GM19239 (cell line): ENCODE measurements at places on chromosomes 5 and 9.

GRCh38 chr9:14323083-14323971, 9.4 kb upstream of the NFIB start:
- no peak for DNase-seq

DNA sequence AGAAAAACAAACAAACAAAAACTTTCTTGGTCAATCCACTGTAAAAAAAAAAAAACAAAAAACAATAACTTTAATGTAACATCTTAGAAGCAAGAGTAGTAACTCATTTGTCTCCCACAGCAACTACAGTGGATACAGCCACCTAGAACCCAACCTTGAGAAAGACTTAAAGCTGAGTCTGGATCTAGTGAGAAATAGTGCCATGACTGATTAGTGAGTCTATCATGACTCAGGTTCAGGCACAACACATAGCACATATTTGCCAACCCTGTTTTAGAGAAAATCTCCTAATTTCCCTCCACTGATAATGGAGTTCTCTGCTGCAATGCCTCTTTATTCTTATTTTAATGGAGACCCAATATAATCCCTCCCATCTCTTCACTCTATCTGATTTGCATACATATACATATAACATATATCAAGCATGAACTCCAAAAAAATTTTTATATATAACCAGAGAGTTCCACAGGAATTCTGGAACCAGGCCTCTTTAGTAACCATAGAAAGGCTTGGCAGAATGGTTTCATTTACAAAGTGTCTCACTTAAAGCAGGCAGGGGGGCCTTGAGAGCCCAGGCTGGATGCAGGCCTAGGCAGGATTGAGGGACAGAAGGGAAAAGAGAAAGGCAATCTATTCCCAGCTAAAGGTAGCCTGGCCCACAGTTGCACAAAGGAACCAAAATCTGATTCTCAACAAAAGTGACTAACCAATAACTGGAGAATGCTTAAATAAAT, 11.9 kb upstream of the NR4A3 start:
- no peak for DNase-seq

GRCh38 chr5:72954389-72954788, 1.5 kb upstream of the FCHO2 start:
- no peak for DNase-seq

GRCh38 chr5:147669169-147669869, 113.2 kb downstream of the JAKMIP2 start:
- DNase-seq, result no peak

- no peak for DNase-seq
Observed at GRCh38 chr9:138050472-138051330, 173.1 kb downstream of the CACNA1B start.

GRCh38 chr9:117739206-117739605, 35.0 kb downstream of the TLR4 start:
- DNase-seq, result no peak

- DNase-seq, result no peak
Observed at GRCh38 chr5:56803025-56803424, 12.3 kb upstream of the MAP3K1 start.

DNA sequence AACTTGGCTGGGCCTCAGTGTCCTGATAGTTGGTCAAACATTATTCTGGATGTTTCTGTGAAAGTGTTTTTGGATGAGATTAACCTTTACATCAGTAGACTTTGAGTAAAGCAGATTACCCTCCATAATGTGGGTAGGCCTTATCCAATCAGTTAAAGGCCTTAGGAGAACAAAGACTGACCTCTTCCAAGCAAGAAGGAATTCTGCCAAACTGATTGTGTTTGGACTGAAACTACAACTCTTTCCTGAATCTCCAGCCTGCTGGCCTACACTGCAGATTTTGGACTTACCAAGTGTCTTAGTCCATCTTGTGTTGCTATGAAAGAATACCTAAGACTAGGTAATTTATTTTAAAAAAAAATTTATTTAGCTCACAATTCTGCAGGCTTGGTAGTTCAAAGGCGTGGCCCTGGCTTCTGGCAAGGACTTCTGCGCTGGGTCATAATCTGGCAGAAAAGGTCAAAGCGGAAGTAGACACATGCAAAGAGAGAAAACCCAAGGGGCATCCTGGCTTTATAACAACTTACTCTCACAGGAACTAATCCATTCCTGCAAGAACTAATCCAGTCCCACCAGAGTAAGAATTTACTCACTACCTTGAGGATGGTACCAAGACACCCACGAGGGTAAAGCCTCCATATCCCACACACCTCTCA, 8.6 kb upstream of the ARHGEF37 start:
- no peak for DNase-seq

GRCh38 chr9:109856785-109857184, 76.8 kb downstream of the PALM2AKAP2 start:
- DNase-seq, result no peak

GRCh38 chr5:61398440-61398839, 66.4 kb downstream of the ZSWIM6 start:
- no peak for DNase-seq

DNA sequence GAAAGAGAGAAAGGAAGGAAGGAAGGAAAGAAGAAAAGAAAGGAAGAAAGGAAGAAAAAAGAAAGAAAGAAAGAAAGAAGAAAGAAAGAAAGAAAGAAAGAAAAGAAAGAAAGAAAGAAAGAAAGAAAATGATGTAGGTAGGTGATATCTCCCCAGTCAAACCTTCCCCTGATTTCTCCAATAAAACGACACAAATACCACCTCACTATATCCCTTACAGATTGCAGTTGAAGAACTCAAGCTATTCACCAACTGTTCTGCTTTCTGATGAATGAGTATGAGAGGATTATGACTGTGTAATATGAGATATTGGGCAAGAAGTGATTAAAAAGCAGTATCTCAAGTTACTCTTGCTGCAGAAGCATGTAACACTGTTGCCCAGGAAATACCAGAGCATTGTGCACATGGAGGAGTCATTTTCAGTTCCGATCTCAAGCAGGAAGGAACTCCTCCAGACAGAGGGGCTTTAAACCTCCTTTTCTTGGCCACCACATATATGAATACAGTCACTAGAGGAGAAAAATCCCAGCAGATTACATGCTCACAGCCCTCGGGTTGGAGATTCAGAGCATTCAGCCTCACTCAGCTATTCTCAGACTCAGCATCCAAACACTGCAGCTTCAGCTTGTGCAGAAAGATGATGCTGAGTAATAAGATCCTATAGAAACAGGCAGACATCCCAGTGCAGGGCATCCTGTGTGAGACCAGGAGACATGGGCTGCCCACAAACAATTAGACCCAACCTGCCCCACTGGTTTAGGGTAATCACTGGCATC, 61.4 kb downstream of the UGCG start:
- DNase-seq, result no peak

DNA sequence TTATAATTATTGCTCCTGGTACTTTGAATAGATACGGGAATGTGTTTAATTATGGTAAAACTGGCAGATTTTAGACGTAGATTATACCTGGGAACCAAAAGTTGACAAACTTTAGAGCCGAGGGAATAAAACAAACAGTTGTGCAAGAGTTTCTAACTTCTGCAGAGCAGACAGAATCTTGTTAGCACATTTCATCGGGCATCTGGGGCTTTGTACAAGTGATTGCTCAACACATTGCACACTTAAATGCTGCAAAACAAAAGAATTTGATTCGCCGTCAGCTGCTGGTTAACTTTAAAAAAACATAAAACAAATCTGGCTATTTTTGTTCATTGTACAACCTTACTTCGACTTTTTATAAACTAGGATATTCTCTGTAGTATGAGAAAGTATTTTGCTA, 398.1 kb downstream of the MAN2A1 start:
- no peak for DNase-seq

- DNase-seq, result no peak
Observed at GRCh38 chr9:110099236-110100095, 108.5 kb downstream of the C9orf152 start.

DNA sequence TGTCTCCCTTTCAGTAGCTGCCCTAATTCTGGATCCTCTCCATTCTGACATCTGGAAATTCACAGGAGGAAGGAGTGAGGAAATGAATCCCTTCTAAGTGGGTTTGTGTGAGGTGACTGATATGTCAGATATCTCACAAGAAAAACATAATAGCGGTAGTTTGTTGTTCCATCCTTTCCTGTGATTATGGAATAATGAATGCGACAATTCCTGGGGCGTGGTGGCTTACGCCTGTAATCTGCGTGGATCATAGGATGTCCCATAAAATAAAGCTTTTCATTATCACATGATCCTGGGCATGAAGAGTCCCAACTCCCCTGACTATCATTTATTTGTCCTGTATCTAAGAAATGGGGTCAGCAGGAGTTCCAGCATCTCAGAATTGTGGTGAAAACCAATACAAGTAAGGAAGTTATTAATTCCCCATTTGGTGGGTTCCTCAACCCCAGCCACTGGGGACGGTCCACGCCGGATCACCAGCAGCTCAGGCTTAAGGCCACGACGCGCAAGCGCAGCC, 375 bp upstream of the C5orf24 start:
- DNase-seq, result no peak
